ENCODE measurements at places on chromosomes 12 and 14.

GRCh38 chr14:90274019-90274418, 17.7 kb downstream of the PSMC1 start:
- DNase-seq = no peak

DNA sequence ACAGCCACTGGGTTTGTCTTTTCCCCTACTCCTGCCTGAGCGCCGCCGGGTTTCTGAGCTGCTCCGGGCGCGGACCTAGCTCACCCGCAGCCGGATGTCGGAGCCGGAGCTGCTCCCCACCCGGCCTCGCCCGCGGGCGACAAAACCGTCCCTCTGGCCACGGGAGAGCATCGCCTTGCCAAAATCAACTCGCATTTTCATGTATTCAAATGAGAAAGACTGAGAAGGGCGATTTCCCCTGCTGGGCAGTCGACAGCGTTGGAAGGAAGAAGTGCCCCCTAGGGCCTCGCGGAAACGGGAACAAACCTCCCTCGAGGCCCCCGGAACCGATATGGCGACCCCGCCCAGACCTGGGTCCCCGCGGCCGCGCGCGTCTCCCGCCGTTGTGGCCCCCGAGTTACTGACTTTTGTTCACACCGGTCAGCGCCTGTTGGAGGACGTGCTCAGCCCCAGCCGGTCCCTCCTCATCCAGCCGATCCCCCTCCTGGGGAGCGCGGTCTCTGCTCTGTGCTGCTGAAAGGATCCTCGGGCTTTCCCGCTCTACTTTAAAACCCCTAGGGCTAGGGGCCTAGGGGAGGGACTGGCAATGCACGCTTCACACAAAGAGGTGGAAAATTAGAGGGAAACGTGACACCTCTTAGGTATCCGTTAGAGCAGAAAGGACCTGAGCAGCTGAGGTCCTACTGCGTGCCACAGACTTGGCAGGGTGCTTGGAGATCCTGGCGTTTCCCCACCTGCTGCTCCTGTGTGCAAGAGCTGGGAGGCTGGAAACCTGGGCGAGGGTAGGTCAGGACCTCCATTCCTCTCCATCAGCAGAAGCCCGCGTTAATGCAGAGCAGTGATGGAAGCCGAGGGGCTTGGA, 4.3 kb downstream of the TTC6 start:
- DNase-seq = no peak

DNA sequence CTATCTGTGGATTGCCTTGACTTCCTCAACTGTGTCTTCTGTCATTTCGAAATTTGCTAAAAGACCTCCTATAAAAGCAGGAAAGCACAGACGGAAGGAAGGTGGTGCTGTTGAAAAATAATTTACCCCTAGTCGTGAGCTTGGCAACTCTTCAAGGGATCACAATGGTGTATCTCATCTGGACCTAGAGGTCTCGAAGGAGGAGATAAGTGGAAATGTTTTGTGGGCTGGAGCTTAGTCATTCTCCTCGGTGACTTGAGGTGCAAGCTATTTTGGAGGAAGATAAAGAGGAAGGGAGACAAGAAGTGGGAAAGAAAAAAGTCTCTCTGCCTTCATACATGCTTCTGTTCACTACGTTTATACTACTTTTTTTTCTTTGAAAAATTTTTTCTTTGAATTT, 89.9 kb downstream of the FLRT2 start:
- no peak for DNase-seq

DNA sequence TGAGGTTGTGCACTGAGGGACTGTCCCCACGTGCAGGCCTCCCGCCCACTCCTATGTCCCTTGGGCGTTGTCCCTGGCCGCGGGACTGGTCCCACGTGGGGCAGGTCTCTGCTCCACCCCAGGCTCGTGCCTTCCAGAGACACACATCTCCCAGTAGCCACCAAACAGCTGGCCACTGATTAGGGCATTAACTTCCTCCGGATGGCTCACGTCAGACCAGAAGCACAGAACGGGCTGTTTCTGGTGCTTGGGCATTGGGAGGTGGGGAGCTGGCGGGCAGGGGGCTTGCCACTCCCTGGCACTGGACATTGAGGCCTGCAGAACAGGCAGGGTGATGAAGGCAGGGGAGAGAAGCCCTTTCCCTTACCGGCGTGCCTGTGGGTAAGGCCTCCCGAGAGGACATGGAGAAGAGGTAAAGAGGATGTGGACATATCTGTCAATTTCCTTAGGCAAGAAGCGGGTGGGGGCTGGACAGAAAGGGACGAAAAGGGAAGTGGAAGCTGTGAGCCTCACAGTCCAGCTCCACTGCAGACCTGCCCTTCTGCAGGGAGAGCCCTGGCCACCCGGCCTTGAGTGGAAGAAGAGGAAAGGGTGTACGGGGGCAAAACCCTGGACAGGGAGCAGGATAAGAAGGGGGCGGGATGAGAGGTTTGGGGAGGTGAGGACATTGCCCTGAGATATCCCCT, 101.2 kb downstream of the NINJ2 start:
- no peak for DNase-seq

DNA sequence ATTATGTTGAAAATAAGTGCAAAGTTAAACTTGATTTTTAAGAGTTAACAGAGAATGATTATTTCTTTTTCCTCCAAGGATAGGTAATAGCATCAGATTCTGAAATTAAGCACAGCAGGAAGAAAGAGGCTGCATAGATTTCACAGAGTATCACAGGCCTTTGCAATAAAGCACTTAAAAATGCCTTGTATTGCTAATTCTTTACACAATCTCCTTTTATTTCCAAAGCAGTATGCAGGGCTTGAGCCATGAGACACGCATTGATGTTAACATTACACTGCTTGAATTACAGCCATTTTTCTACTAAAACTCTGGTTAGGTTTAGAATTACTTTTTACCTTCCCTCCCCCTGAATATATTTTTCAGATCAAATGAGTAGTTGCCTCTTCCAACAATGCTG, 398.3 kb downstream of the BCAT1 start:
- no peak for DNase-seq

All from stimulated activated CD4-positive, alpha-beta T cell treated with anti-CD3 and anti-CD28 coated beads, Interleukin-2, amount 100 ng/mL, for 4 hours (primary cell).